Mucosa of descending colon (tissue), 3 donors: ENCODE measurements at places on chromosomes 3 and 15.

- DNase-seq: no peak
These were observed 7.4 kb downstream of the PLCB2 start for GRCh38 chr15:40300367-40300766.

GRCh38 chr3:113626503-113627371 lies 69.7 kb downstream of the USF3 start:
- DNase-seq: no peak

DNA sequence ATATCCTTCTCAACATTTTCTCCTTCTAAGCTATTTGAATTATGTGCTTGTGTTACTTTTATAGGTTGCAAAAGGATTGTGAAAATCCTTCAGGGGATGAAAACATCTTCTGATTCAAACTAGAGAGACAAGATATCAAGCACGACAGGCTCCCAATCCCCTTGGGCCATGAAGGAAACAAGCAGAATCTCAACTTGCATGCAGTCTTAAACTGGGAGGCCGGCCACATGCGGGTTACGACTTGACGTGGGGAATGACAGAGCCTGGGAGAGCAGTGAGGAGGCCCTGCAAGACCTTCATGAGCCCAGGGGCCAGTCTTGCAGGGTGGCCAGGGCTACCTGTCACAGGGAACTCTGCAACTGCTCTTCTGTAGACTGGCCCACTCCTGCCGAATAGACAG lies 94.4 kb downstream of the SCN11A start:
- DNase-seq: no peak

GRCh38 chr3:141413801-141414689 lies 45.7 kb downstream of the ZBTB38 start:
- DNase-seq: no peak

- no peak for DNase-seq
These were observed 871.0 kb downstream of the OTOL1 start for GRCh38 chr3:162367429-162368260.

DNA sequence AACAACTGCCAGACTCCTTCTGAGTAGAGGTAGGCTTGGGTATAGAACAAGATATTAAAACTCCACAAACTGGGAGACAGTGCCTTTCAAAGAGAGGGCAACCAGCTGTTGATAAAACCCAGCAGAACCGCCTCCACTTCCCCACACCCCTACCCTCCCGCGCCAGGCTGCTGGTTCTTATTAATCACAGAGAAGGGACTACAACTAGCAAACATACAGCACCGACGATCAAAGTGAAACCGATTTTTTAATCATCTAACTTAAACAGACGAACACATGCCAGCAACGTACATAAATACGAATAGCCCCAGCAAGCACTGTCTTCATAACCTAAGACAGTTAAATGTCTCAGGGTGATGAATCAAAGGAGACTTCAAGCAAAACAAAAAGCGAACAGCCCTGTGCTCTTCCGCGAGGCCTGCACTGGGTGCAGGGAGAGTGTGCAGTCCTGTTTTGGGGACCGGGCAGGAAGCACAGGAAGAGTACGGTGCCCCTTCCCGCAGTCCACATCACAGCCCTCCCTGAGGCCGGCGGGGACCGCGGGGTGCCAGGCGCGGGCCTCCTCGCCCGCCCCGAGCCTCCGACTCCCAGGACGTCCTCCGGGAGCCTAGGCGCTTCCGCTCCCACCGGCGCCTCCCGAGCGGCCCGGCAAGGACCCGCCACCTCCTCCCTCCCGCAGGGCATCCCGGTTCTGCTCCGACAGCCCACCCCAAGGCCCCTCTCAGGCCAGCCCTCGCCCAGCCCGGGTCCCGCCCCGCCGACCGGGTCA lies 75.1 kb upstream of the VGLL4 start:
- peak; percentile 54 for DNase-seq

DNA sequence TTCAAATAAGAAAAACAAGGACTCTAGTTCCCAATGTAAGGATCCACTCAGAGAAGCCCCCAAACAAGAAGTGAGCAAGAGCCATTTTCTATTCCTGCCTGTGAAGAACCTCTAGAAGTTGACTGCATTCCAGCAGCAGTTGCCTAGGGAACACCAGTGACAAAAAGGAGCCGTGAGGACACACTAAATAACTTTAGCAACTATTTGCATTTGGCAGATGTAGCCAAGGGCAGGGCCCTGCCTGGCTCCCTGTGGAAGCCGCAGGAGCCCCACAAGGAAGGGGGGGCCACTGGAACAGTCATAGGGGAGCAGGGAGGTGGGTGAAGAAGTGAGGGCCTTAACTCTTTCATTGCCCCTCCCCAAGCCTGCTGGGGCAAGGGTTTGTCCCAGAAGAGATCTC lies 470.2 kb upstream of the PROK2 start:
- DNase-seq: peak; percentile 40

- DNase-seq: no peak
These were observed 32.3 kb downstream of the PARP16 start for GRCh38 chr15:65254356-65254755.

DNA sequence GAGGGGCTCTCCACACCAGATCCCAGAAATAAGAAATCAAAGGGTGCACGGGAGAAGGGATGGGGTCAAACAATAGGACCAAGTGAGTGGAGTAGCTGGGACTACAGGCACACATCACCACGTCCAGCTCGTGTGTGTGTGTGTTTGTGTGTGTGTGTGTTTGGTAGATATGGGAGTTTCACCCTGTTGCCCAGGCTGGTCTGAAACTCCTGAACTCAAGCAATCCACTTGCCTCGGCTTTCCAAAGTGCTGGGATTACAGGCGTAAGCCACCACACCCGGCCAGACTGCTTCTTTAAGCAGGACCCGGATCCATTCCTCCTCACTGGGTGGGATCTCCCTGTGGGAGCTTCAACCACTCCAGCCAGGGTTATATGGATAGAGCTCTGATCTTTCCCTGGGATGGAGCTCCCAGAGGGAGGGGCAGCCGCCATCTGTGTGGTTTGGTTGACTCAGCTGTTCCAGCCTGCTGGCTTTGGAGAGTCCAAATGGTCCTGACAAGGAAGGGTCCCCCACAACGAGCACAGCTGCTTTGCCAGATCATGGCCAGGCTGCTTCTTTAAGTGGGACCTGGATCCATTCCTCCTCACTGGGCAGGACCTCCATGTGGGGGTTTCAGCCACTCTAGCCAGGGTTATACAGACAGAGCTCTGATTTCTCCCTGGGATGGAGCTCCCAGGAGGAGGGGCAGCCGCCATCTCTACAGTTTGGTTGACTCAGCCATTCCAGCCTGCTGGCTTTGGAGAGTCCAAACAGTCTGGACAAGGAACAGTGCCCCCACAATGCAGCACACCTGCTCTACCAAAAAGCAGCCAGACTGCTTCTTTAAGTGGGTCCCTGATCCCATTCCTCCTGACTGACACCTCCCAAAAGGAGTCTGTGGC lies 9.1 kb upstream of the AVEN start:
- DNase-seq: no peak

DNA sequence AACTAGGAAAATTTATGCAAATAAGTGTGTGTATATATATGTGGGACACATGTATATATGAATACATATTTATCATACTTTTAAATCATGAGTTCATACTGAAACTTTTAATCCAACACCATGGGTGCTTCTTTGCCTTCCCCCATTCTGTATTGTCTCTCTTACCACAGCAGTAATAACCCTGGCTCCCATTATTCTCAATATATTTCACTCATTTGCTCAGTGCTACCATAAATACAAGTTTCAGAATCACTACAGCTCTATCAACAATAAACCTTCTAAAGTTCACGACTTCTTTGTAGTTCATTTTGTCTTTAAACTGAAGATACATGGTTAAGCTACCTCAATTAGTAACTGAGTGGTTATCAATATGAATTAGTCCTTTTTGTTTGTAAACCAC lies 82.2 kb downstream of the PCCB start:
- DNase-seq: no peak
